ENCODE measurements at places on chromosomes 11 and 22. TPM values are rescaled to one million over a fixed set of nuclear protein-coding genes. Genes with fewer than 3 reads are reported as not detected.
A peak's percentile ranks its signal among the peaks of the same experiment; 100 is the strongest.

Gene KCNJ4
- total RNA-seq: not detected

Gene IGLL1
- not detected for total RNA-seq

GRCh38 chr11:120197977-120198376 is 12.9 kb upstream of the OAF start:
- H3K4me3 ChIP-seq: no peak overlapping the region
- H3K36me3 ChIP-seq: no peaks in the 10 kb centered on the region
- H3K4me1 ChIP-seq: no peaks in the 10 kb centered on the region
- H3K27ac ChIP-seq: no peak overlapping the region
- no peak for DNase-seq

GRCh38 chr11:125532668-125533067 is 36.6 kb upstream of the FEZ1 start:
- no peaks in the 10 kb centered on the region for H3K4me1 ChIP-seq
- no peak for DNase-seq
- H3K36me3 ChIP-seq: no peaks in the 10 kb centered on the region
- no peak overlapping the region for H3K27ac ChIP-seq
- H3K27me3 ChIP-seq: no peaks in the 10 kb centered on the region
- no peak overlapping the region for H3K4me3 ChIP-seq

DNA sequence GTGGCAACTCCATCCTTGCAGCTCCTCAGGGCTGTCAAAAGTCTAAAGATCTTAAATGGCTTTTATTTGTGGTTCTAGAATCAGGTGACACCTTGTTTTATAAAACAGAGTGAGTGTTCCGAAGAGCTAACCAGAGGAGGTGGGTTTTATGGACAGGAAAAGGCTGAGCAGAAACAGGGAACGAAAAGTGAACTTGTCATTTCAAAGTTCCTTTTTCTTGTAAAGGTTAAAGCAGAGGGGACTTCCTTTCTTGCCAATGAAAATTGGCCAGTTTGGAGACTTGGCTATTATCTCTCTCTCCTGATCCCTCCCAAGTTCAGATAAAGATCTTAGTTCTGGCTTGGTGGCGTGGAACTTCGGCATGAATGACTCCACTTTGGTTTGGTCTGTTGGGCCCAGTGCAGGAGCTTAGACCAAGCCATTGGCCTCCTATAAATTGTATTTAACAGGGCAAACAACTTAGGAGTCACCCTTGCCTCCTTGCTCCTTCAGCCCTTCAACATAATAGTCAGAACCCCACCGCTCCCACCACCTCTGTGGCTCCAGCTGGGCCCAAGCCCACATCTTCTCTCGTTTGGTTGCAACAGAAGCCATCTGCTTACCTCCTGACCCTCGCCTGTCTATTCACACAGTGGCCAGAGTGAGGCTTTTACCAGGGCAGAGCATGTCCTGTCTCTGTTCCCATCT is 102.4 kb upstream of the THY1 start:
- H3K27ac ChIP-seq: no peak overlapping the region
- peaks cover 14% of the 10 kb centered on the region for H3K27me3 ChIP-seq
- H3K4me3 ChIP-seq: no peak overlapping the region
- DNase-seq: no peak
- no peaks in the 10 kb centered on the region for H3K4me1 ChIP-seq

DNA sequence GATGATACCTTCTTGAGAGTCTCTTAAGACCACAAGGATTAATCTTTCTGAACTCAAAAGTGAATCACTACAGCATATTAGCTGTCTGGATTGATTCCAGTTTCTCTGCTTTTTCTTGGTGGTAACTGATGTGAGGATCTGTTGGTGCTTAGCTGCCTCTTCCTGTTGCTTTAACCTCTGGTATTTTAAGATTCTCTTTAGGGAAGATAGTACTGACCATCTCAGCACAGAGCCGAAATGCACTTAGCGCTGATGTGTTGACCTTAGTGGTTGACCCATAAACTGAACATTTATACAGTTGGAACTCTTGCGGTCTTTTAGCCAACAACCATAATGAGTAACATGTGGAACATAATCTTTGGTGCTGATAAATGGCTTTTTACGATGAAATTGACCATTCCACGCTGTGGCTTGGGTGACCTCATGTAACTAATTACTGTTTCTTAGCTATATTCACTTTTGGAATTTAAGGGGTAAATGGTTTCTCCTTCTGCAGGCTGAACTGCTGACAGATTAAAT is 33.7 kb downstream of the APLP2 start:
- no peaks in the 10 kb centered on the region for H3K36me3 ChIP-seq
- H3K4me3 ChIP-seq: no peak overlapping the region
- no peaks in the 10 kb centered on the region for H3K27me3 ChIP-seq
- H3K27ac ChIP-seq: no peak overlapping the region
- H3K4me1 ChIP-seq: peaks cover 6% of the 10 kb centered on the region
- peak; percentile 93 for DNase-seq

DNA sequence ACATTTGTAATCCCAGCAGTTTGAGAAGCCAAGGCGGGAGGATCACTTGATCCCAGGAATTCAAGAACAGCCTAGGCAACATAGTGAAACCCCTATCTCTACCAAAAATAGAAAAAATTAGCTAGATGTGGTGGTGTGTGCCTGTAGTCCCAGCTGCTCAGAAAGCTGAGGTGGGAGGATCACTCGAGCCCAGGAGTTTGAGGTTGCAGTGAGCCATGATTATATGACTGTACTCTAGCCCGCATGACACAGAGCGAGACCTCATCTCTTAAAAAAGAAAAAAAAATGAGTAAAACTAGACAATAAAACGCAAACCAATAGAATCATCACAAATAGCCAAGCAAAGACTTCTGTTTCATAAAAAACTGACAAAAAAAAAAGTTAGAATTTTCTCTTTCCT is 21.8 kb downstream of the NUCB2 start:
- no peak for DNase-seq
- H3K4me3 ChIP-seq: no peak overlapping the region
- no peaks in the 10 kb centered on the region for H3K4me1 ChIP-seq
- H3K27ac ChIP-seq: no peak overlapping the region
- no peaks in the 10 kb centered on the region for H3K36me3 ChIP-seq
- no peaks in the 10 kb centered on the region for H3K27me3 ChIP-seq

DNA sequence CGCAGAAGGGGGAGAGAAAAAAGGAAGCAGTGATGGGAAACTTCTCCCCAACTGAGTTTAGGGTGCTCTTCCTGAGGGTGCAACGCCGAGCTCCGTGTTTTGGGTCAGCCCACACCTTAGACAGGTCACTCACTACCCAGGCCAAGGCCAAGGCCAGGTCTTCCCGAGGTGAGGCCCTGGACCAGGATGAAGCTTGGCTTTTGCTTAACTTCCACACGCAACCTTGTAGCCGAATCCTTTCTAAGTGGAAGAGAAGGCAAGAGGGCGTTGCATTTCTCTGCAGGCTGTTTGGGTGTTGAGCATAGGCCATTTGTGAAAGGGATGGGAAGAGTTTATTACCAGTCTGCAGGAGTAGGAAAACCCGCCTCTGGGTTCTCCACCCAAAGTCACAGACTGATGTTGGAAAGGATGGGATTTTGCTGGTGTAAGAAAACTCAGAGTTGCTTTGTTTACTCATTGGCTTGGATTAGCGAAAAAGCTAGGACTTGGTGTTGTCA is 1.5 kb downstream of the KREMEN1 start:
- H3K27me3 ChIP-seq: peaks cover 3% of the 10 kb centered on the region
- H3K27ac ChIP-seq: no peak overlapping the region
- DNase-seq: no peak
- no peaks in the 10 kb centered on the region for H3K36me3 ChIP-seq
- H3K4me1 ChIP-seq: peaks cover 3% of the 10 kb centered on the region
- H3K4me3 ChIP-seq: peak overlapping the region; percentile 63

- no peaks in the 10 kb centered on the region for H3K4me1 ChIP-seq
- no peak overlapping the region for H3K4me3 ChIP-seq
- no peaks in the 10 kb centered on the region for H3K27me3 ChIP-seq
- H3K27ac ChIP-seq: no peak overlapping the region
- H3K36me3 ChIP-seq: no peaks in the 10 kb centered on the region
Measured at GRCh38 chr22:44815099-44816070, 63.0 kb downstream of the ARHGAP8 start.

Gene ANO9
- total RNA-seq: not detected

Gene SPINDOC
- 10.8 TPM for total RNA-seq

- no peaks in the 10 kb centered on the region for H3K27me3 ChIP-seq
- no peaks in the 10 kb centered on the region for H3K4me1 ChIP-seq
- H3K27ac ChIP-seq: no peak overlapping the region
Measured at GRCh38 chr11:129980086-129980485, 22.5 kb downstream of the PRDM10 start.

- H3K4me3 ChIP-seq: no peak overlapping the region
- H3K27ac ChIP-seq: no peak overlapping the region
- H3K4me1 ChIP-seq: no peaks in the 10 kb centered on the region
- no peak for DNase-seq
- H3K27me3 ChIP-seq: no peaks in the 10 kb centered on the region
Measured at GRCh38 chr22:48895336-48895735, 932.3 kb downstream of the BRD1 start.

DNA sequence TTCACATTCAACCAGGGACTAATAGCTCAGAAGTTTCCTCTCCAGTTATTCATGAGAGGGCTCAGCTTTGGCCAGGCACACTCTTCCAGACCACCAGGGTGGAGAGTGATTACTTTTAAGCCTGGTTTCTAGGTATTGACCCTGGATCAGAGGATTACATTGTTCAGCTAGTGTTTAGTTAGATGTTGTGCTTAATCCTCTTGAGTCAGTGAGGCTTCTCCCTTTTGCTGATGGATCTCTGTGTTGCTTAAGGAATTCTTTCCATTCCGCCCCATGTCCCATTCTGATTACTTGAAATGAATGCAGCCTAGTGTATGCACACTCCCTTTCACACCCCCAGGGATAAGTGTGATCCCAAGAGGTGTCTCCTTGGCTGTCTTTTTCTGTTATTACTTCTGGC is 271.7 kb upstream of the ANO5 start:
- no peaks in the 10 kb centered on the region for H3K27me3 ChIP-seq
- H3K27ac ChIP-seq: no peak overlapping the region
- no peaks in the 10 kb centered on the region for H3K36me3 ChIP-seq
- no peak for DNase-seq

GRCh38 chr11:66070604-66071380 is 720 bp downstream of the PACS1 start:
- DNase-seq: peak; percentile 27
- H3K4me1 ChIP-seq: peaks cover 18% of the 10 kb centered on the region
- peaks cover 21% of the 10 kb centered on the region for H3K36me3 ChIP-seq

DNA sequence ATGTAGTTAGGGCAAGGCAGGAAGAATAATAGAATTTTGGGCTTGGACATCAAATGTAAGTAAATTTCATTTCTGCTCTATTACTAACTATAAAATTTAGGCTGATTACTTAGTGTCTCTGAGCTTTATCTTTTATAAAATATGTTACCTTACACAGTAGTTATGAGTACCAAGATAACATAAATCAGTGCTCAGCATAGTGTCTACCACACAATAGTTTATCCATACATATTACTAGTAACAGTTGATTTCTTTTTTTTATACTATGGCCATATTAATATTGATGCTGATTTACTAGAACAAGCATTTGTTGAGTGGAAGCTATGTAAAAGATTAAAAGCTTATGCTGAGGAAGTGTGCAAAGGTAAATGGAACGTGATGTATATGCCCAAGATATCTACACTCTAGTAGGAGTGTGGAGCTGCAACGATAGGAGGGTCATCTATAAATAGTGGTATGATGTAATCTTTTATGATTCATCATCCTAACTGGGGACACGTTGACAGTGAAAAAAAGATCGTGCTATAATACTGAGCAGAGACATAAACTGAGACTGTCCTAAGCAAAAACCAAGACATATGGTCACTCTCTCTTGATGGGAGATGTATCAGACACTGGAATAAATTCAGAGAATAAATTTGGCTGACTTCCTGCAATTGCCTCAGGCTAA is 8.7 kb upstream of the SLC5A12 start:
- no peak overlapping the region for H3K4me3 ChIP-seq
- no peak overlapping the region for H3K27ac ChIP-seq
- H3K4me1 ChIP-seq: no peaks in the 10 kb centered on the region
- H3K36me3 ChIP-seq: no peaks in the 10 kb centered on the region
- H3K27me3 ChIP-seq: no peaks in the 10 kb centered on the region
- peak; percentile 14 for DNase-seq

DNA sequence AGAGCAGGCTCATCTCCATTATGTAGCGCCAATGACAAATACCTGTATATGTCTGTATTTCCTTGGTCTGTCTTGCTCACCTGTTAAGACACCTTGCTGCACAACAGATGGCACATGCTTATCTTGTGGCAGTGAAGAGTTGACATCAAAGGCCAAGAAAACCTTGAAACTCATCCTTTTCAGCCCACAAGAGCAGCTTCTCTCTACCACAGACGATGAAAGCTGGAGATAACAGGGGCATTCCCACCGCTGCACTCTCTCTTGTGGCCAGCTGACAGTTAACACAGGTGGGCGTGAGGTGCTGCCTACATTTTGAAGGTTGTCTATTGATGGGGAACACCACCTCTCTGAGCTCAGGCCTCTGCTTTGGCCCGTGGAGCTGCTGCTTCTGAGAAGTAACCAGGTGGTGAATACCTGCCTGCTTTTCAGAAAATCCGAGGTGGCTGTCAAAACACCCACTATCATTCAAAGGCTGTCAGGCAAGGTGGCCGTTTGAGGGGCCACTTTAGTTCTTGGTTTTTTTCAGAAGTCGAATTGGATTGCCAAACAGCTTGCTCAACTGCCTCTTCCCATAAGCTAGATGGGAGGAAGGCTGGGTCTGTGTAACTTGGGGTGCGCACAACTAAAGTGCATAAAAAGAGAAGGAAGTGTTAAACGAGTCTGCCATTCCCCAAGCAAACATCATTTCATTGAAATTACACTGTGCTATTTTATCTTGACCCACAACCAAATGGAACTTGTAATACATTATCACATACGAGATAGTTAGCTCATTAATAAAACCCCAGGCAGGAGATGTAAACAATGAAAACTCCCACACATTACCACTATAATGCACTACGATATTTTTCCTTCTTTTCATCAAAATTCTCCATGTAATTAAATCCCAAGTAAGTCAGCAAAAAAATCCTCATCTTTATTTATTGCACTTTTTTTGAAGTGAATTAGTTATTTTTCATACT is 87.1 kb upstream of the RAG2 start:
- no peaks in the 10 kb centered on the region for H3K27me3 ChIP-seq
- H3K36me3 ChIP-seq: no peaks in the 10 kb centered on the region
- H3K4me3 ChIP-seq: no peak overlapping the region

GRCh38 chr11:111120161-111120560 is 125.4 kb upstream of the POU2AF2 start:
- no peak overlapping the region for H3K27ac ChIP-seq
- H3K36me3 ChIP-seq: no peaks in the 10 kb centered on the region
- no peak overlapping the region for H3K4me3 ChIP-seq
- no peak for DNase-seq
- no peaks in the 10 kb centered on the region for H3K27me3 ChIP-seq
- H3K4me1 ChIP-seq: no peaks in the 10 kb centered on the region

DNA sequence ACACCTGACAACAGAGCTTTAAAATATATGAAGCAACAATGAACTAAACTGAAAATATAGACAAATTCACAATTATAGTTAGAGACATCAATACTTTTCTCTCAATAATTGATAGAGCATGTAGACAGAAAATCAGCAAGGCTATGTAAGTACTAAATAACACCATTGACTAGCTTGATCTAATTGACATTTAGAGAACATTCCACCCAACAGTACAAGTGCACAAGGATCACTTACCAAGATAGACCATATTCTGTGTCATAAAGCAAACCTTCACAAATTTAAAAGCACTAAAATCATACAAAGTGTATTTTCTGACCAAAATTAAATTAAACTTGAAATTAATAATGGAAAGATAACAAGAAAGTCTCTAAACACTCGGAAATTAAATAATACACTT is 562.5 kb downstream of the INSC start:
- no peaks in the 10 kb centered on the region for H3K4me1 ChIP-seq
- H3K27me3 ChIP-seq: no peaks in the 10 kb centered on the region
- H3K4me3 ChIP-seq: no peak overlapping the region
- DNase-seq: no peak
